ENCODE measurements at places on chromosomes 4 and X.

DNA sequence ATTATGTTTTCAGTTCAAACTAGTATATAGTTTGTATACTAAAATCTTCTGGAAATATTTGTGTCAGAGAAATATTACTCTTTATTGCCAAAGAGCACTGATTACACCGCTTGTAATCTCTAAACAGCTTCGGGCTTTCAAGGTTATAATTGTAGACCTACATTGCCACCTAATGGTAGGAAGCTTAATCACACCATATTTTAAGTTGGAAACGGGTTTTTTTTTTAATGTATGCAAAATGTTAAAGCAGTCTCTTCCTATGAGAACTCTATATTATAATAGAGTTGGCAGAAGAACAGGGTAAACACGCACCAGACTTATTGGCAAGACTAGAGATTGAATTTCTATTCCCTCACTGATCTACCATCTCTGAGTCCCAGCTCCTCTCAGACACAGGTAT is 19.5 kb upstream of the NFXL1 start:
- no peak for DNase-seq

DNA sequence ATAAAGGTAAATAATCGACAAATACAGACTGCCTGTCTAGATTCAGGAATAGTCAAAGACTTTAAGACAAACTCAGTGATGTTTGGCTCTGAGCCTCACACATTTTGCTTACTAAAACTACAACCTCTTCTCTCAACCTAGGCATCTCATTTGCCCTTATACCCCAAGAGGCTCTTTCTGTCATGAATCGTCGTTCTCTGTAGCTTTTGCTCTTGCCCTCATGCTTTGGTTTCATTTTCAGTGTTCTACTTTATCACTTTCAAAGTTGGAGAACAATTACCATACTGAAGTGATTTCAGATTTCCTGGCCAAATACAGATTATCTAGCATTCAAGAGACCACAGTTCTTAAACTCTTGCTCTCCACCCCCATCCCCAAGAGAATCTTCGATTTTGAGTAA is 114.1 kb upstream of the RAP2C start:
- no peak for DNase-seq

GRCh38 chr4:95847908-95848460 is 8.1 kb downstream of the PDHA2 start:
- no peak for DNase-seq

DNA sequence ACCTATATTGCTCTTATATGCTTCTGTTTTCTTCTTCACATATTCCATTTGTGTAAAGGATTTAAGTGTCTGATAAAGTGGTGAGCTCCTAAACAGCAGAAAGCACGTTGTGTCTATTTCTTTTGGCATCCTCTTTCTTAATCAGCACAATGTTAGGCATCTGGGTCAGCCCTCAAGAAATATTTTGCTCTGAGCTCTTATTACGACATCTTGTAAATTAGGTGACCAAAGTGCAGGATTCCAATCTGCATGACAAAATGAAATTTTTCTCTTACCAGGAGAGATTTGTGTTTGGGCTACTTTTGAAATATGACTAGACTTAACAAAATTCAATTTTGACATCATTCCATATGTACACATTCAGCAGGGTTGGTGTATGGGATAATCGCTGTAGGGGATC is 210.0 kb upstream of the IGFBP7 start:
- DNase-seq = no peak

- DNase-seq = no peak
These were observed 1154.9 kb upstream of the PCDH7 start for GRCh38 chr4:29565256-29565655.

GRCh38 chr4:188021548-188022249 is 26.1 kb downstream of the ZFP42 start:
- no peak for DNase-seq

DNA sequence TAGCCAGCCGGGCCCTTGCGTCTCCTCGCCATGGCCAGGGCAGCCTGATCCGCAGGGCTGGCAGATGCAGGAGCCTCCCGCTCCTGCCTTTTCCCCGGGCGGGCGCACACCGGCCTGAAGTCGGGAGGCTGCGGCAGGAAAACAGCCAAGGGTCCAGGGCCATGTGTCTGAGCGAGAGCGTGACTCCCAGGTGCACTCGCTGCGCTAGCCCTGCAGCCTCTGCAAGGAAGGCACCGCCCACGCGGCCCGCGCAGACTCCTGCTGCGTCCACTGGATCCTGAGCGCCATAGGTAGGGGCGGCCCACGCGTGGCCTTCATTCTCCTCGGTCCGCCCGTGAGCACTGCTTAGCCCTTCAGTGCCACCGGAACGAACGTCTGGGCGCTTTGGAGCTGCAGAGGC is 379.9 kb downstream of the TRAM1L1 start:
- DNase-seq = no peak

GRCh38 chr4:15031197-15031596 is 28.9 kb downstream of the CPEB2 start:
- no peak for DNase-seq

DNA sequence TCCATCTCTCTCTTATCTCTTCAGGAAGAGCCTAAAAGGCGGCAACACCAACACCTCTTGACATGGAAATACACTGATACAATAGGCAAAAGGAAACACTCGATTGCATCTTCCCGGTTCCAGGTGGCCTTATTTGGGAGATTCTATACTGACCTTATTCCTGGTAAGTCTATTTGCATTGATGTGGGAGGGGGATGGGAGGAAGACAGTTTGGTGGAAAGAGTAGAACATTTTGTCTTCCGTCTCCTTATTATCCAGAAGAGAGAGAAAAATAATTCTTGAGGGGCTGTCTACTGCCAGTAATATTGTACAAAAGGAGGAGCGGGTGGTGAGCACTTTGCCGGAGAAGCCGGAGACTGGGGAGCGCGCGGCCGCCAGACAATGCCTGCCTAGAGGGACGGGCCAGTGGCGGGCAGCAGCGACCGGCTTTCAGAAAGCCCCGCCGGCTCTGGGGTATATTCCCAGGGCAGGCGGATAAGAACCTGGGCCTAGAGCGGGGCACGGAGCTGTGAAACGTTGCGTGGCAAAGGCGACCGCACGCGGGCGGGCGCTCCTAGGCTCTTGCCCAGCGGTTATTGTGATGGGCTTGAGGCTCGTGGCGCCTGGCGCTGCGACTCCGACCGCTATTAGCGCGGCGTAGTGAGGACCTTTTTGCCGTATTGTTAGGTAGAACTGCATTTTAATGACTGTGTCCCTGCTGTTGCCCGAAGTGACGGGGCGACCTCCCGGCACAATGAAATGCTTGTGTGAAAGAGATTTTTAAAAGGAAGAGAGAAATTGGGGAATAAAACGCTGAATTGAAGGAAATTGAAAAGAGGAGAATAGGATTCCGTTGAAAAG is 518 bp downstream of the PRDM8 start:
- DNase-seq = peak; percentile 40

GRCh38 chrX:137195991-137196390 is 162.2 kb upstream of the GPR101 start:
- DNase-seq = no peak

DNA sequence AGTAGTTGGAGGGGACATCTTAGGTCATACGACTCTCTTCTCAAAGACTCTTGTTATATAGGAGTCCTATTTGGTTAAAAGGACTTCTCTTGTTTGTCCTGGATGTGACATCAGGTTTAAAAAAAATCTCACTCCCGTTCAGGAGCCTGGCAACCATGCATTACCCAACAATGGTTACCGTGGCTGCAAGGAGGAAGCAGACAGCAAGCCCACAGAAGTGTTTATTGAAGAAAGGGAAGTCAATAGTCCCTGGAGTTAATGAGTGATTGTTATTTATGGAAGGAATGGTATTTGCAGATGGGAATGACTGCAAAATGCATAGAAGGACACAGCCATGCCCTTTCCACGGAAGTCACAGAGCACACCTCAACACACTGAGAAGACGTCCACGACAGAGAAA is 75.9 kb upstream of the ENPP6 start:
- DNase-seq = no peak

- no peak for DNase-seq
These were observed 82.2 kb downstream of the STIM2 start for GRCh38 chr4:26942871-26943270.

- DNase-seq = no peak
These were observed 123.9 kb upstream of the ACSL4 start for GRCh38 chrX:109856974-109857373.

GRCh38 chr4:140052050-140052449 is 101.9 kb downstream of the MAML3 start:
- peak; percentile 44 for DNase-seq

GRCh38 chr4:31069151-31069550 is 349.0 kb downstream of the PCDH7 start:
- no peak for DNase-seq

DNA sequence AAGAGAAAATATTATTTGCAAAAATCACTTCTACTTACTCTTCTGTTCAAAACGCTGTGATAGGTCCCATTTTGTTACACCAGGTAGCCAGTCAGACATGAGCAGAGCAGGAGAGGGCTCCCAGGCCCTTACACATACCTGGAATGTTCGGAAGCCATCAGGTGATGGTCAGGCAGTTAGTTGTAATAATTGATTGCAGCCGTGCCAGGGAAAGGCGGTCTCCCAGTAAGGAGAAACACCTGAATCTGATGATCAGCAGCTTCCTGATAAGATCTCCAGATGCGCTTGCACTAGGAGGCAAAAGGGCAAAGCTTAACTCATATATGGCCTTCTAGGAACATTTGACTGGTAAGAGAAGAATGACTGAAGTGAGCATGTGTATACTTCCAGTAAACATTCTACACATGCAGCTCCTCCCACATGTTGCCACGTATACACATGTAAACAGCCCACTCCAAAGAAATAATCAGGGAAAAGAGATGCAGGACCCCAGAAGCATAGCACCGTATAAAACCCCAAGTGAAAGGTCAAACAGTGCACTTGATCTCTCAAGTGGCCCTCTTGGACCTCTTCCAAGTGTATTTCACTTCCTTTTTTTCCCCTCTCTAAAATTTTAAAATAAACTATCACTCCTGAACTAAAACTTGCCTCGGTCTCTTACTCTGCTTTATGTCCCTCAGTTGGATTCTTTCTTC is 1338.0 kb downstream of the FSTL5 start:
- DNase-seq = no peak

DNA sequence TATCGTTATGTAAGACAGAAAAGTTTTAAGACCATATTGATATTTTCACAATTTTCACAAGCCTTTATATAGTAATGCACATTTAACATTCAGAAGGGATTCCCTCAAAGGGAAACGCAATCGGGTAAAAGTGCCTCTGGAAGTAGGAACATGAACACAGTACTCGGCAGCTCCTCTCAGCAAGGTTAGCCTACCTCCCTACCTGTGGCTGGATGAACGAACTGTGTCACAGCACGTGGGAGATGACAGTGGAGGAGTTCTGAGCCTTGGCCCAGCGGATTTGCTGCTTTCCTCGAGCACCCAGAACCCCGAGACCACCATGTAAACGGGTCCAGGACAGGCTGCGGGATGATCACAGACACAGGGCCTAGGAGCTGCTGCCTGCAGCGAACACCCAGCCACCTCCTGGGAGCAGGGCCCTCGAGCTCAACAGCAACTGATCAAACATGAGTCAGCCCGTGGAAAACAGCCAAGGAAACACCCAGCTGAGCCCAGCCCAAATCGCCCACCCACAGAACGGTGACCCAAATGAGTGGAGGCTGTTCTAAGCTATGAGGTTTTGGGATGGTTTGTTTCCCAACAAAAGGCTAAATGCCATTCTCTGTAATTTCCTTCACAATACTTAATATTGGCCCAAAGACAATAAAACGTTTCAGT is 30.4 kb downstream of the FAT1 start:
- no peak for DNase-seq

GRCh38 chr4:47835494-47835893 is 2.4 kb downstream of the CORIN start:
- DNase-seq = no peak

GRCh38 chr4:187999406-187999932 is 3.9 kb downstream of the ZFP42 start:
- no peak for DNase-seq

GRCh38 chr4:178632415-178632814 is 1190.2 kb upstream of the AGA start:
- no peak for DNase-seq

DNA sequence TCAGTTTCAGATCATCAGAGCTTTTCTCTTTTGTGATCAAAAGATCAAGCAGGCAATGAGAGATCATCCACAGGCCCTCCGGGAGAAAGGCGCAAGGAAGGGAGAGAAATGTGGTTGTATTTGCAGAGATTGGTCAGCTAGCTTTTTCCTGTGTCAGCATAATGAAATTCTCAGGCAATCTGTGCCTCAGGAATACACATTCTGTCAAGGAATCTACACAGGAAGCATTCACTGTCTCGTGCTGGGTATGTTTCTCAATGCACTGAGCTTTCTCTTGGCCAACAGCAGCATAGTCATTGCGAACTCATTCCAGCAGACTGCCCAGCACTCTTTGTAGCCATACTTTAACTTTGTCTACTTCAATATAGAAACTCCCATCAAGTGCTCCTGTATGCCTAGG is 413.7 kb downstream of the PPP3CA start:
- DNase-seq = no peak

All from stimulated activated CD4-positive, alpha-beta T cell treated with anti-CD3 and anti-CD28 coated beads, Interleukin-4, amount 100 ng/mL, for 1 hour (primary cell).